HCT116 (cell line): ENCODE measurements at places on chromosomes 6 and 20.

GRCh38 chr6:12066297-12066696 lies 54.2 kb downstream of the HIVEP1 start:
- DNase-seq, result no peak
- H3K4me3 ChIP-seq, result no peak overlapping the region
- no peaks in the 10 kb centered on the region for H3K4me1 ChIP-seq
- no peaks in the 10 kb centered on the region for H3K36me3 ChIP-seq

GRCh38 chr6:116450185-116450710 lies 10.9 kb upstream of the CALHM6 start:
- H3K4me3 ChIP-seq, result no peak overlapping the region
- no peaks in the 10 kb centered on the region for H3K4me1 ChIP-seq
- H3K27ac ChIP-seq, result no peak overlapping the region
- H3K27me3 ChIP-seq, result no peaks in the 10 kb centered on the region
- DNase-seq, result no peak

DNA sequence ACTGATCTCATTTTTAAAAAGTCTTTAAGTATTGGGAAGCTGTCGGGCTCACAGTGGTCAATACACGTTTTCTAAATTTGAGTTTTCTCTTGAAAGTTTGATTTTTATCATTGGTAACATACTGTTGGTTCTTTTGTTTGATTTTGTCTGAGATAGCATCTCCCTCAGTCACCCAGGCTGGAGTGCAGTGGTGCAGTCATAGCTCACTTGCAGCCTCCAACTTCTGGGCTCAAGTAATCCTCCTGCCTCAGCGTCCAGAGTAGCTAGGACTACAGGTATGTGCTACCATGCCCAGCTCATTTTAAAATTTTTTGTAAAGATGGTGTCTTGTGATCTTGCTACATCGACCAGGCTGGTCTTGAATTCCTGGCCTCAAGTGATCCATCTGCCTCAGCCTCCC lies 9.1 kb downstream of the PPARD start:
- no peak overlapping the region for H3K27ac ChIP-seq
- no peak for DNase-seq
- no peaks in the 10 kb centered on the region for H3K4me1 ChIP-seq
- peaks cover 53% of the 10 kb centered on the region for H3K36me3 ChIP-seq
- H3K27me3 ChIP-seq, result no peaks in the 10 kb centered on the region

GRCh38 chr20:1334761-1335160 lies 5.8 kb upstream of the SDCBP2 start:
- H3K27ac ChIP-seq, result no peak overlapping the region
- DNase-seq, result peak; percentile 27
- no peaks in the 10 kb centered on the region for H3K36me3 ChIP-seq
- H3K4me3 ChIP-seq, result no peak overlapping the region

GRCh38 chr6:156864557-156864956 lies 87.4 kb downstream of the ARID1B start:
- H3K36me3 ChIP-seq, result no peaks in the 10 kb centered on the region
- no peaks in the 10 kb centered on the region for H3K4me1 ChIP-seq
- DNase-seq, result no peak
- no peak overlapping the region for H3K27ac ChIP-seq
- no peak overlapping the region for H3K4me3 ChIP-seq

- H3K36me3 ChIP-seq, result no peaks in the 10 kb centered on the region
- no peak for DNase-seq
- H3K27me3 ChIP-seq, result no peaks in the 10 kb centered on the region
- no peak overlapping the region for H3K4me3 ChIP-seq
- H3K4me1 ChIP-seq, result no peaks in the 10 kb centered on the region
Observed at GRCh38 chr6:139853302-139853992, 479.0 kb upstream of the CITED2 start.

- peak overlapping the region; percentile 70 for H3K27ac ChIP-seq
- H3K27me3 ChIP-seq, result no peaks in the 10 kb centered on the region
- no peaks in the 10 kb centered on the region for H3K36me3 ChIP-seq
- peak overlapping the region; percentile 90 for H3K4me3 ChIP-seq
- H3K4me1 ChIP-seq, result peaks cover 61% of the 10 kb centered on the region
- DNase-seq, result no peak
Observed at GRCh38 chr20:50113420-50114224, 672 bp upstream of the UBE2V1 start.

- H3K36me3 ChIP-seq, result no peaks in the 10 kb centered on the region
- no peaks in the 10 kb centered on the region for H3K27me3 ChIP-seq
- no peak overlapping the region for H3K4me3 ChIP-seq
- no peak overlapping the region for H3K27ac ChIP-seq
Observed at GRCh38 chr6:116971959-116972358, 94.9 kb downstream of the RFX6 start.

- no peaks in the 10 kb centered on the region for H3K4me1 ChIP-seq
- no peak for DNase-seq
- H3K27ac ChIP-seq, result no peak overlapping the region
- H3K36me3 ChIP-seq, result no peaks in the 10 kb centered on the region
Observed at GRCh38 chr20:52244702-52245101, 53.1 kb upstream of the ZFP64 start.

DNA sequence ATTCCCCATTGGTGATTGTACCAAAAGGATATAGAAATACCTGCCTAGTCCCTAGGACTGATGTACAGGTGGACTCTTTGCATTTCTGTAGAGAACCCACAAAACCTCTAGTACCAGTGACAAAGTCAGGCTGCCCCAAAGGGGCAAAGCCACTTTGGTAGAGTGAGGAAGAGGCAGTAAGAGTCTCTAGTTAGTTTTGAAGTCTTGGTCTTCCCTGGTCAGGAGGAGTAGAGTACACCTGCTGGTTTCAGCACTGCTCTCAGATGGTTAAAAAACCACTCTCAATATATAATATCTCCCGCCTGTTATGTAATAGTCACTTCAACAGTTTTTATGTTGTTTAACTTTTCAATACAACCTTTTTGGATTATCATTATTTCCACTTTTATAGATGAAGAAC lies 344.9 kb downstream of the CDKAL1 start:
- H3K27me3 ChIP-seq, result no peaks in the 10 kb centered on the region
- H3K36me3 ChIP-seq, result no peaks in the 10 kb centered on the region
- DNase-seq, result no peak
- H3K4me1 ChIP-seq, result peaks cover 49% of the 10 kb centered on the region
- peak overlapping the region; percentile 95 for H3K27ac ChIP-seq

GRCh38 chr6:7502743-7503142 lies 38.7 kb upstream of the DSP start:
- DNase-seq, result no peak
- peaks cover 24% of the 10 kb centered on the region for H3K4me1 ChIP-seq
- no peaks in the 10 kb centered on the region for H3K36me3 ChIP-seq
- no peak overlapping the region for H3K27ac ChIP-seq
- H3K4me3 ChIP-seq, result no peak overlapping the region

DNA sequence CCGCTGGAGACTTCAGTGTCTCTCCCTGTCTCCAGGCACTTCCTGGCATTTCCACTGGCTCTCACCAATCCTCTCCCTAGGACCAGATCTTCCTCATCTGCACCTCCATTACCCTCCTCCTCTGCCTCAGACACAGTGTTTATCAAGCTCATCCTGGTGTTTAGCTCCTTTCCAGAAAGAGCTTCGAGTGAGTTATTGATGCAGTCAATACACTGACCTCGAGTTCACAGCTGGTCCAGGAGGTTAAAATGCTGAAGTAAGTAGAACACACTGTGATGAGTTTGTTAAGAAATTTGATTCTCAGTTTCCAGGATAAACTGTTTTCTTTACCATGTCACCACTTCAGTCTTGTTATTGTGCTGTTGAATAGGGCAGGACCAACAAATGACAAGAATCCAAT lies 42.1 kb upstream of the ARMC2 start:
- H3K36me3 ChIP-seq, result no peaks in the 10 kb centered on the region
- H3K4me1 ChIP-seq, result no peaks in the 10 kb centered on the region
- no peak for DNase-seq
- no peak overlapping the region for H3K4me3 ChIP-seq
- H3K27me3 ChIP-seq, result no peaks in the 10 kb centered on the region

GRCh38 chr6:124882579-124883393 lies 79.5 kb upstream of the RNF217 start:
- H3K4me3 ChIP-seq, result no peak overlapping the region
- no peaks in the 10 kb centered on the region for H3K27me3 ChIP-seq

DNA sequence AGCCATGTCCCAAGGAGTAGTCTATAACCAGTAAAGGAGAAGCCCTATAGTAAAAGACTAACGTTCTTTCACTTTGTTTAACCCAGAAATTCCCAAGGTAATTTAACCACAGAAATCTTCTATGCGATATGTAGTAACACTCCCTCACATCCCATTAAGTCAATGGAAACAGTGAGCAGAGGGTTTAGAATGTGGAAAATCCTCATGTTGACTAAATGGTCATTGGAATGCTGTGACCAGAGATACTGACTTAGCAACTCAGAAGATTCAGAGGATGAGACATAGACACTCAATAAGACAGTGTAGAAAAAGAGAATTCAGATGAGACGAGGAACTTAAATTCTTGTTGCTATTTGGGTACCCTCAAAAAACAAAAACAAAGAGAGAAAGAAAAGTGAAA lies 562.2 kb upstream of the NOX3 start:
- DNase-seq, result no peak
- H3K27me3 ChIP-seq, result no peaks in the 10 kb centered on the region
- H3K27ac ChIP-seq, result no peak overlapping the region
- no peak overlapping the region for H3K4me3 ChIP-seq
- H3K4me1 ChIP-seq, result no peaks in the 10 kb centered on the region
- H3K36me3 ChIP-seq, result no peaks in the 10 kb centered on the region

GRCh38 chr6:68343901-68344300 lies 291.2 kb upstream of the ADGRB3 start:
- no peak for DNase-seq
- no peaks in the 10 kb centered on the region for H3K36me3 ChIP-seq
- no peak overlapping the region for H3K4me3 ChIP-seq
- H3K27me3 ChIP-seq, result no peaks in the 10 kb centered on the region

GRCh38 chr6:29792123-29793035 lies 35.2 kb upstream of the HLA-G start:
- DNase-seq, result no peak
- no peak overlapping the region for H3K4me3 ChIP-seq
- H3K4me1 ChIP-seq, result peaks cover 36% of the 10 kb centered on the region
- H3K27ac ChIP-seq, result no peak overlapping the region
- H3K27me3 ChIP-seq, result no peaks in the 10 kb centered on the region
- no peaks in the 10 kb centered on the region for H3K36me3 ChIP-seq

DNA sequence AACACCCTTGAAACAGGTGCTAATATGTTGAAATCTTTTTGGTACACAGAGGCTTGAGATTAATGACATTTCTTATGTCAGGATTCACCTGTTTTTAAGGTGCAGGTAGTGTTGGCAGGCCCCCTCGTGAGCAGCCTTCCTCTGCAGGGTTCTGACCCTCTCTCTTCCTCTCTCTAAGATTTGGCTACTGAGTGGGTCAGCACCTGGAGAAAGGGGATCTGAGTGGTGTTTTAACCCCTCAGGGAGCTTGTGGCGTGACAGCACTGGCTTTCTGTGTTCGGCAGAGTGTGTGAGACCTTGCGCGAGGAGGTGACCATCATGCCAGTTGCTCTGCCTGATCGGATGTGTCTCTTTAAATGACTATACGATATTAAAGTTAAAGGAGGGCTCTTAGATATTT lies 37.1 kb downstream of the HIVEP1 start:
- no peaks in the 10 kb centered on the region for H3K4me1 ChIP-seq
- H3K4me3 ChIP-seq, result no peak overlapping the region
- H3K27me3 ChIP-seq, result no peaks in the 10 kb centered on the region
- H3K36me3 ChIP-seq, result no peaks in the 10 kb centered on the region

GRCh38 chr20:14223806-14224205 lies 113.6 kb downstream of the FLRT3 start:
- no peaks in the 10 kb centered on the region for H3K27me3 ChIP-seq
- H3K27ac ChIP-seq, result no peak overlapping the region
- DNase-seq, result no peak
- H3K4me1 ChIP-seq, result peaks cover 7% of the 10 kb centered on the region
- no peak overlapping the region for H3K4me3 ChIP-seq

DNA sequence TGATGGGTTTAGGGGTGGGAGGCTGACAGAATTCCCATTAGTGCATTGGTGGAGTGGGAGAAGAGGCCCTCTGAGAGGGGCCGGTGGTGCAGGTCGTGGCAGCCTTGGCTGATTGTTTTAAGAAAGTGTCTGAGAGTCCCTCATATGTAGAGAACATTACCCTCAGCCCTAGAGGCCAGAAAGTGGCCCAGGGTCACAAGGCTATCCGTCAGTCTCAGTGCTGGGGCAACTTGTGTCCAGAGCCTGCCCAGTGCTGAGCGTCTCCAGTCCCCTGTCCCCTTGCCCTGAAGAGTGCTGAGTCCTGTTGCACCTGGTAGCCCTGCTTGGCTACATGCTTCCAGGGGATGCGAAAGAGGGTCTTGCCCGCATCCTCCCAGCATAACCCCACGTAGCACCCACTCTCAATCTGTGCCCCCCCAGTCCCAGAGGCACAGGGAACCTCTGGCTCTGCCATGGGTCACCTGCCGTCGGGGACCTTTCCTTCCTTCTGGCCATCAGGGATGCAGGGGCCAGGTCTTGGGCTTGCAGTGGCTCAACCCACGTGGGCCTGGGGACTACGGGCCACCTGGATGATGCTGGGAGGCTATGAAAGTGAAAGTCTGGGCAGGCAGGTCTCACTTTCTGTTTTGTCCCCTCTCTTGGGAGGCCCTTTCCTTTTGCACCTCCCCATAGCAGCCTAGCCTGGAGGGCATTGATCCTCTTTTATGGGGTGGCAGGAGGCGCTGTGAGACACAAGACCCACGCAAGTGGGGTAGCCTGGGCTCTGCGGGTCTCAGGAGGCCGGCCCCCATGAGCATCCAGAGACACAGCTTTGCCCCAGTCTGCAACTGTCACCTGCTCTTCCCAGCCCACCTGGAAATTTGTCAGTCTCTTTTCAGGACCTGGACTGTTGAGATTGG lies 12.2 kb downstream of the DUSP15 start:
- H3K27ac ChIP-seq, result no peak overlapping the region
- H3K4me3 ChIP-seq, result no peak overlapping the region
- peaks cover 15% of the 10 kb centered on the region; the same call in 1 of the 2 replicates for H3K4me1 ChIP-seq
- no peaks in the 10 kb centered on the region for H3K36me3 ChIP-seq
- no peaks in the 10 kb centered on the region; the same call in 1 of the 2 replicates for H3K27me3 ChIP-seq

DNA sequence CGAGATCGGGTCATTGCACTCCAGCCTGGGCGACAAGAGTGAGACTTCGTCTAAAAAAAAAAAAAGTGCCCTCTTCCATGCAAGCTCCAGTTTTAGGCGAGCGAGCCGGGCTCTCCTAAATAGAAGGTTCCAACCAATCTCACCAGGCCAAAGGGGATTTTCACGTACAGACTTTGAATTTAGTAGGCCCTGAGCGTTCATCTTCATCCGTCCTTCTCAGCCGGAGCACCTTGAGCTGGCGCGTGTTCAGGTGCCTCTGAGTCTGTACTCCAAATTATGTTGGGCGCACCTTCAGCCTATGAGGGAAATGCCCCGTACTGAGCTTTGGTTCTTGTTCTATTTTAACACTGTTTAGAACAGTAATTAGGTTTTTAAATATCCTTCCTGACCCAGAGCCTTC lies 817 bp upstream of the TAP2 start:
- peak overlapping the region; percentile 81; the same call in 1 of the 2 replicates for H3K27ac ChIP-seq
- peaks cover 10% of the 10 kb centered on the region; the same call in 1 of the 2 replicates for H3K36me3 ChIP-seq

DNA sequence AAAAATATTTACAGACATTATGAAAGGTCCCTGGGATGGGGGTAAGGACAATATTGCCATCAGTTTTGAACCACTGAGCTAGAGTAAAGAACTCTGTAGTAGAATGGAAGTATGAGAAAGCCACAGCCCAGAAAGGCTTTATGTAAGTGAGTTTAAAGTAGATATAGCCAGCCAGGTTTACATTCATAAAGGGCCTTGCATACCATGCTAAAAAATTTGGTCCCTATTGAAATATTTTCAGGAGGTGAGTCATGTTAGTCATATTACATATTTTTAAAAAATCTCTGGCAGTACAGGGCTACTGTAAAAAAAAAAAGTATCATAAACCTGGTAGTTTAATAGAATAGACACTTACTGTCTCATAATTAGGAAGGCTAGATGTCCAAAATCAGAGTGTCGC lies 3.5 kb downstream of the ZKSCAN8 start:
- H3K4me1 ChIP-seq, result 0 out of 2 replicates have a peak, but pooled peaks cover 4% of the 10 kb centered on the region
- no peak overlapping the region for H3K27ac ChIP-seq
- no peak for DNase-seq
- peaks cover 41% of the 10 kb centered on the region; the same call in 1 of the 2 replicates for H3K36me3 ChIP-seq
- no peak overlapping the region for H3K4me3 ChIP-seq
